Activated T-helper 1 cell treated with Interleukin-2 at 50 U/mL for 16 hours (primary cell): ENCODE measurements at places on chromosomes 5 and 9.
A peak's percentile ranks its signal among the peaks of the same experiment; 100 is the strongest.

GRCh38 chr5:163619951-163620350 is 114.5 kb downstream of the MAT2B start:
- DNase-seq: no peak

GRCh38 chr5:58503390-58504046 is 12.3 kb downstream of the GAPT start:
- DNase-seq: no peak

GRCh38 chr9:97788763-97789663 is 64.0 kb upstream of the FOXE1 start:
- no peak for DNase-seq

- DNase-seq: no peak
Observed at GRCh38 chr9:93456504-93456903, 3.1 kb upstream of the FAM120AOS start.

GRCh38 chr9:87739546-87739945 is 13.6 kb downstream of the CTSL start:
- DNase-seq: no peak

DNA sequence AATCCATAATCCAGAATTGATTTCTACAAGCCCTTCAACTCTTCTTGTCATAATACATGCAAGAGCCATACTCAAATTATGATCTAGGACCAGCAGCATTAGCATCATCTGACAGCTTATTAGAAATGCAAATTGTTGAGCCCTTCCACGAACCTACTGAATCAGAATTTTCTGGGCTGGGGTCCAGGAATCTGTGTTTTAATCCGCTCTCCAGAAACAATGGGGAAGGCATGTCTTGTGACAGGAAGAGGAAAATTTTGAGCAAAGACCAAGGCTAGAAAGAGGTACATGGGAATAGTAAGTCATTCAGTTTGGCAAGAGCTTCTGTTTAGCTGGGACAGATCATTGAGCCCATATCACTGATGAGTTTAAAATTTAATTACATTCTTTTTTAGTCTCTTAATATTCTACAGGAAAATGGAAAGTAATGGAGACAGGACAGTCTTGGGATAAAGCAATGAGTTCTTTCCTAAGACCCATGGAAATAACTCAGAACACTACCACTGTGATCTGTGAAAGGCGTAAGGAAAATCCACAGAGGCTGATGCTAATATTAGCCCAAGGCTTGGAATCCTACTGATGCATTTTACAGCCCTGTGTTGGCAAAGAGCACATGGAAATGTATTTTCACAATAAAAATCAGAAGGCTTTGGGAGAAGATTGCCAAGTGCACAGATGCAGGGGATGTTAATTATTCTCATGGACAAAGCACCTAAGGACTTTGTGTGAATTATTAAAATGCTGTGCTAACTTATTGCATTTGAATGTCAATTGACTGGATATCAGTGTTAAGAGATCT is 73.7 kb upstream of the STK32A start:
- DNase-seq: no peak

- no peak for DNase-seq
Observed at GRCh38 chr9:589723-590122, 251.8 kb upstream of the DMRT1 start.

DNA sequence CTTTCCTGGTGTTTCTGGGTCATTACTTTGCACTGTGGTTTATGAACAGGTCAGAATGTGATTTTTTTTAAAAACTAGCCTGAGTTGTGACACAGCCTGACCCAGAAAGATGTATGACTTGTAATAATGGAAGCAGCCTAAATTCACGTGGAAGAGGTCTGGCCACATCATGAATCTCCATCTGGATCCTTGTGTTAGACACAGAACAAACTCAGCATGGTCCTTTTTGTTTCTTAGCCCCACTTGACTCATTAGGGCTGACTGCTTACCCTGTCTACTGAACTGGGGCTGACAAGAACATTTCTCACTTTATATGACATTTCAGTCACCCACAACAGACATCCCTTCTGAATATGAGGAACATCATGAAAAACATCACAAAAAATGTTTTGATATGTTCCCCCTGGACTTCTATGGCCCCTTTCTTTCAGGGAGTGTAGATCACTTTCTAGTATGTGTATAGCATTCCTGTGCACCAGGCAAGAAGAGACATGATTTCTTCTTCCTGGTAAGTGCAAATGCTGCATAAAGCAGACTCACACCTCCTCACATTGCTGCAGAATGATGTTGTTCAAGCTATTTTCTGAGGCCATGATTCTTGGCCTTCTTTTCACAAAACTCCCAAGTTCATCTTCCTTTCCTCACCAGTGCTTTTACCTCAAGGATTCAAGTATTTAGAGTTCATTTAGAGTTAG is 52.3 kb downstream of the ZNF622 start:
- no peak for DNase-seq

- no peak for DNase-seq
Observed at GRCh38 chr9:134489621-134490408, 151.8 kb upstream of the COL5A1 start.

DNA sequence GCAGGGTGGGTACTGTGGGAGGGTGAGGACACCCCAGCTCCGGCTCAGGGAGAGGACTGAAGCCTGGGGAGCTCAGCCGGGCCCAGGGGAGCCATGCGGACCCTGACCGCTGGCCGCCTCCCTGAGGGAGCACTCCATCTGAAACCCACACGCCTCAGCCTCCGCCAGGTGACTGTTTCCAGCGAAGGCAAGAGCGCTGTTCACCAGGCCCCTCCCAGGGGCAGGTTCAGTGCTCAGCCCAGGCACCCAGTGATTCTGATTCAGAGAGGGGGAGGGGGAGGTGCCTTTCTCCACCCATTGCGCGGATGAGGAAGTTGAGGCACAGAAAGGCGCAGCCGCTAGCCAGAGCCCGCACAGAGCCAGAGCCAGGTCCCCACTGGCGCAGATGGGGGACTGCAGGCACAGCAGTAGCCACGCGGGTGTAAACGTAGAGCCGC is 27.0 kb downstream of the ADGRD2 start:
- DNase-seq: no peak

DNA sequence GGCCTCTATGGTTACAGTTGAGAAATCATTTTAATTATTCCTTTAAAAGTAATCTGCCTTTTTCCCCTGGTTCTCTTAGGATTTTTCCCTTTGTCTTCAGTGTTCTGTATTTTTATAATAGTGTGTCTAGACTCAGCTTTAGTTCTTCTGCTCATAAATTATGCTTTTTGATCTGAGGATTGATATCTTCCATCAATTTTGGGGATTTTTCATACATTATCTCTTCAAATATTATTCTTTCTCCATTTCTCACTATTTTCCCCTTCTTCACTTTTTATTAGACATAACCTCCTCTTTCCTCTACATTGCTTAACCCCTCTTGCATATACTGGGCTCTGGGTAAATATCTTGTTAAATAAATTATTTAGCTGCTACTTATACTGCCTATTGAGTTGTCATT is 36.3 kb upstream of the IL13 start:
- no peak for DNase-seq

GRCh38 chr5:32932241-32932935 is 221.3 kb downstream of the NPR3 start:
- no peak for DNase-seq

- no peak for DNase-seq
Observed at GRCh38 chr9:76868897-76869296, 37.0 kb downstream of the PRUNE2 start.

GRCh38 chr5:124655251-124655917 is 91.1 kb downstream of the ZNF608 start:
- DNase-seq: no peak

GRCh38 chr9:127135056-127135745 is 12.8 kb upstream of the ANGPTL2 start:
- DNase-seq: no peak

- DNase-seq: no peak
Observed at GRCh38 chr5:94538260-94538659, 80.1 kb downstream of the KIAA0825 start.

DNA sequence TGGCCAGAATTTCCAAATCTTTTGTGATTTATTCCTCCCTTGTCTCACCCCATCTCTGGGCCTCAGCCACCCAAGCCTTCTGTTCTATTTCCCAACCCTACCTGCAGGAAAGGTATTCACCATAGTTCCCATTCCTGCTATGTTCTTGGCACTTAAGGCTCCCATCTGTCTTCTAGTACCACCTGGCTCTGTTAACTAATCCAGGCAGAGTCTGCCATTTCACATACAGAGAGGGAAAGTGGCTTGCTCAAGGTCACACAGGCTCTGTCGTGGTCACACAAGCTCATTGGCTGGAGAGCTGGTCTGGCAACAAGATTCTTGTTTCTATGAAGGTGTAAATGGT is 35.2 kb downstream of the COL27A1 start:
- DNase-seq: no peak

DNA sequence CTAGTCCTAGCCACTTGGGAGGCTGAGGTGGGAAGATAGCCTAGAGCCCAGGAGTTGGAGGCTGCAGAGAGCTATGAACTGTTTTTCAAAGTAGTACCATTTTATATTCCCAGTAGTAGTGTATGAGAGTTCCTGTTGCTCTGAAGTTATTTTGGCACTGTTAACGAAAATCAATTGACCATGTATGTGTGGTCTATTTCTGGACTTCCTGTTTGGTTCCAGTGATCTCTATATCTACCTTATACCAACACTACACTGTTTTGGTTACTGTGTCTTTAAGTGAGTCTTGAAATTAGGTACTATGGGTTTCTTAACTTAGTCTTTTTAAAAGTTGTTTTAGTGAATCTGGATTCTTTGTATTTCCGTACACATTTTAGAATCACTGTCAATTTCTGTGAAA is 13.6 kb downstream of the SLF1 start:
- no peak for DNase-seq

GRCh38 chr9:79719021-79719420 is 147.3 kb downstream of the TLE4 start:
- no peak for DNase-seq

GRCh38 chr5:5533927-5534326 is 111.5 kb downstream of the ICE1 start:
- no peak for DNase-seq

GRCh38 chr5:35129921-35130485 is 82.3 kb upstream of the AGXT2 start:
- DNase-seq: peak; percentile 26

DNA sequence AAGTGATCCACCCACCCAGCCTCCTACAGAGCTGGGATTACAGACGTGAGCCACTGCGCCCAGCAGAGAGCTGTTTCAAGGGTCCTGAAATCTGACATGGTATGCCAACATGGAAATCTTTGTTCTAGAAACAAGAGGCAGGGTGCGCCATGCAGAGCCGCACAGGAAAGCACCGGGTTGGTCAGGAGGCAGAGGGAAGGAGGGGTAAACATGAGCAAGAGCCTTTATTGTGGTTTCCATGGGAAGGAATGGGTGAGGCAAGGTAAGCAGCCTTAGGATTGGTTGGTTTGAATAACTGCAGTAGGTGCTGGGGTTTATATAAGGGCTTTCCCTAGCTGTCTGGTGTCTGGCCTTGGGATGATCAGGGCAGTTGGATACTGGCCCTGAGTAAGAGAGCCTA is 5.5 kb upstream of the EXOSC2 start:
- DNase-seq: no peak

DNA sequence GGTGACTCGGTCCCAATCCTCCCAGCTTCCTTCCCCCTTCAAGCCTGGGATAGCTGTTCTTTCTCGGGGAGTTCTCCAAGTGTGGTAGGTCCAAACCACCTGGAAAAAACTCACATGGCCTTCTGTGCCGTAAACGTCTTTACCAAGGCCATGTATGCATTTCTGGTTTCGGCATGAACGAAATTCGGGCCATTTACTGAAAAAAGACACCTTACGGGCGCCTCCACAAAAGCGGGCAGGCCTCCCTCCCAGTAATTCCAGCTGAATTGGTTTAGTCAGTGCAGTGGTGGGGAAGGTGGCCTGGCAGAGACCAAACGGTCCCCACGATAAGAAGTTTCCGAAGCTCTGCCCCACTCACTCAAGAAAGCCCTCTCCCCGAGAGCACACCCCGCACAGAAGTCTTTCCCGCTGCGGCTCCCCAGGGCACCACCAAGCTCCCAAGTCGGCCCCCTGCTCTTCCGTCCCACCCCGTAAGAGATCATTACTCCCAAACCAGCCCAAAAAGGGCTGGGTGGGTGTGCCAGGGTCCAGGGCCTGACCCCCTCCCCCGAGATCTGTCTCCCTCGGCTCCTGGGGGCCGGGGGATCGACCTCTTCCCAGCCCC is 86.3 kb upstream of the MELK start:
- DNase-seq: no peak

DNA sequence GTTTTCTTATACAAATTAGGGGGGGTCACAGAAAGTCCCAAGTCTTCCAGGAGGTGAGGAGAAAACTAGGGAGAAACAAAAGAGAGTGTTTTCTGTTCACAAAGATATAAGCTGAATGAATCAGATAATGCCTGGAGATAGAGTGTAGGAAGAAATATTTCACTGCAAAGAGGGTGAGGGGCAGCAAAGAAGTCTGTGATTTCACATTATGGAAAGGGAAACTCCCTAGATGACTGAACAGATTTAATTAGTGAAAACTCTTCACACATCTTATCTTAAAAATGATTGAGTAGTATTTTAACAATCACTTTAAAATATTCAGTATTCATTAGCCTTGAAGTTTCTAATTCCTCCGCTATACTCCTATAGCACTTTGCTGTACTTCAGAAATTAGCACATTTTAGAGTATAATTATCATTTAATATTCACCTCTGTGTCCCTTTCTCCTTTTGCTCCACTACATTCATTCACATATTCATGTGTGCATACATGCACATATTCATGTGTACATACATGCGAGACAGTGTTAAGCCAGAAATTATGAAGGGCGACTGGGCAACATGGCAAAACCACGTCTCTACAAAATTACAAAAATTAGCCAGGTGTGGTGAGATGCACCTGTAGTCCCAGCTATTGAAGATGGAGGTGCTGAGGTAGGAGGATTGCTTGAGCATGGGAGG is 332.2 kb downstream of the HTR1A start:
- DNase-seq: no peak

DNA sequence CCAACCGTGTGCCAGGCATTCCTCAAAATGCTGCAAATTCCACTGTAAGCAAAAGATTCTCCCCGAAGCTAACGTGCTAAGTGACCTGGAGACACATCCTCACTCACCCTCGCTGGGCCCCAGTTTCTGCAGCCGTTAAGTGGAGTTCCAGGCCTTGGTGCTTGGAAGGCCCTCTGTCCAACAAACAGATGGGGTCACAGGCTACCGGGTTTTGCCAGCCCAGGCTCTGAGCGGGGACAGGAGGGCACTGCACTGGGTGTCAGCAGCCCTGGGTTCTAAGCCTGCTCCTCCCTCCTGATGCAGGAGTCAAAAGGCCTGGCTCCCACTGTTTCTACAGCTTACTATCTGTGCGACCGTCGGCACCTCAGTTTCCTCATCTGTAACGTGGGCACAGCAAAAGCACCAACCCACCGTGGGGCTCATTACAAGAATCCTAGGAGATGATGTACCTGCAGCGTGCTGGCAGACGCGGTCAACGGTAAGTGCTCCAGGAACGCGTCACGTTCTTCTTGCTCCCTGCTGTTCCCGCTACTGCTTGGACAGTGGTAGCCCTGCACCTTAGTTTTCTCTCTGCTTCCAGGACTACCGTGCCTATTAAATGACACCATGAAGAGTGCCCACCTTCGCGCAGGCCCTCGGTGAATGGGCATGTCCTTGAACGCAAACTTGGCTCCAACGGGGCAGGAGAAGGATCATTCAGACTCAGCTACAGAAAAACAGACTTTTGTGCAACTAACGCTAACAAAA is 84.8 kb downstream of the ADAMTS2 start:
- no peak for DNase-seq
